ENCODE measurements at places on chromosomes 12 and 14.

- DNase-seq = no peak
Observed at GRCh38 chr14:105398726-105399465, 558 bp downstream of the TEX22 start.

GRCh38 chr12:72543777-72544467 is 271.8 kb downstream of the TRHDE start:
- DNase-seq = no peak

DNA sequence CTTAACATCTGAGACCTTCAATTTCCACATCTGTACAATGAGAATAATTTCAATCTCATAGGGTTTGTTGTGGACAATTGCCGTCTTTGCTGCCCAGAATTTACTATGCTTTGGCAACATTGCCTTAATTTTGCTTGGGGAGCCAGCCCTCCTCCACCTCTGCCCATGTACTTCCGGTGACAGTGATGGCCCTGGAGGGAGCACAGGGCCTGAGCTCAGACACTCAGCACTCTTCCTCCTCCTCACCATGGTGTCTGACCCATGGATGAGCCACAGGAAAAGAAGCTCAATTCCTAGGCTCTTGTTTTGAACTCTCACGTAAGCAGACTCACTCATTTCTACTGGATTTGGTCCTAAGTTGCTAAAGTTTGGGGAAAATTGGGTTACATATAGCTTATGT is 58.2 kb downstream of the TBC1D30 start:
- no peak for DNase-seq

- DNase-seq = peak; percentile 91
Observed at GRCh38 chr12:47819896-47820630, at the start of gene HDAC7. Gene HDAC7, minus strand, starts transcription at chr12:47819903. Its CDS starts 118 bp downstream, at chr12:47819785.

GRCh38 chr14:33490555-33490954 is 460.3 kb downstream of the EGLN3 start:
- no peak for DNase-seq

DNA sequence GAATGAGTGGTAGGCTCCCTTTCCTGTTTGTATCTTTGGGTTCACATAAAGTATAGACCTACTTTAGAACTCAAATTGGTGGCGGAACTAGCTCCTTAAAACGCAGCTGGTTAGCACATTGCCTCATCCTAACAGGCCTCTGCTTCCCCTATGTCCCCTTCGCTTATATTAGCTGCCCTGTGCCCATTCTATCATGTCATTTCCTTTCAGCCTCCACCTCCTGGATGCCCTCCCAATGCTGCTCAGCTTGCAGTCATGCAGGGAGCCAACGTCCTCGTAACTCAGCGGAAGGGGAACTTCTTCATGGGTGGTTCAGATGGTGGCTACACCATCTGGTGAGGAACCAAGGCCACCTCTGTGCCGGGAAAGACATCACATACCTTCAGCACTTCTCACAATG is 3.5 kb downstream of the DAZAP2 start:
- no peak for DNase-seq

GRCh38 chr14:99566390-99567354 is 37.3 kb downstream of the CCDC85C start:
- DNase-seq = no peak

- no peak for DNase-seq
Observed at GRCh38 chr12:68481181-68481941, 129.3 kb upstream of the RAP1B start.

DNA sequence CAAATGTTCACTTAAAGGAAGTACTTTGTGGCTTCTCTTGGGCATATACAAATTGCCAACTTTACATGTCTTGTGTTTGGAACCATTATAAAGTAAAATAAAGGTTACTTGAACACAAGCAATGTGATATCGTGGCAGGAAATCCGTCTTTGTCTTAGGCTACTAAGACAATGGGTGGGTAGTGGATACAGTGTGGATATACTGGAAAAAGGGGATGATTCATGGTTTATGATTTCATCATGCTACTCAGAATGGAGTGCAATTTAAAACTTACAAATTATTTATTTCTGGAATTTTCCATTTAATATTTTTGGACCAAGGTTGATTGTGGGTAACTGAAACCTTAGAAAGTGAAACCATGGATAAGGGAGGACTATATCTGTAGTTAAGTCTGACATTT is 48.4 kb downstream of the MYRFL start:
- DNase-seq = no peak

- DNase-seq = no peak
Observed at GRCh38 chr12:110068654-110069053, 20.3 kb upstream of the C12orf76 start.

DNA sequence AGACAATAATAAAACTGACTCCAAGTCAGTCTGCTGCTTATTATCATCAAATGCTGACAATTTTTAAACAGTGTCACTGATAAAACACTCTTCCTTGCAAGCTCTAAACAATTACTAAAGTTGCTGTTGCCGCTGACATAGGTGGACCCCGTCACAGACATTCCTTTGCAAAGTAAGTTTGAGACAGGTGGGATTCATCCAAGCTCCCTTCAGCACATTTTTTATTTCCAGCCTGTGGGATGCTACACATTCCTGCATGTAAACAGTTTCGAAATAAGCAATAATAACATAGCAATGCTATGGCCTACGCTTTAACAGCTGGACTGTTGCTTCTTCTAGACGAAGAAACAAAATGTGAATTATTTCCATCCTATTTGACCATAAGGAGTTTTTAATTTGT is 85.4 kb upstream of the HIF1A start:
- DNase-seq = no peak

GRCh38 chr14:59362513-59362912 is 102.7 kb downstream of the GPR135 start:
- DNase-seq = no peak

- no peak for DNase-seq
Observed at GRCh38 chr14:90332271-90332584, 487 bp upstream of the NRDE2 start.

GRCh38 chr12:52836042-52836466 is 1.9 kb upstream of the KRT79 start:
- DNase-seq = no peak

DNA sequence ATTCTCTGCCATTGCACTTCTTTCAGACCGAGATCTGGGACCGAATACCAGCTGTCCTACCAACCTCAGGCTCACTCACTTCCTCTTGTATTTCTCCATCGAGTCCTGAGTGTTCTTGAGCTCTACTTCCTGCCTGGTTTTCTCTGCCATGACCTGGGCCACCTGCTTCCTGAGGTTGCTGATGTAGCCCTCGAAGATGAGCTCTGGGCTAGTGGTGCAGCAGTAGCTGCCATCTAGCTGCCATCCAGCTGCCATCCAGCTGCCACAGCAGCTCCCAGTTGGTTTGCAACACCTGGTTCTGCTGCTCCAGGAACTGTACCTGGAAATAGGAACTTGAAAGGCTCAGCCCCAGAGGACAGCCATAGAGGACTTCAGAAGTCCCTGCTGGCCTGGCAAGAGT is 15.0 kb upstream of the KRT73 start:
- peak; percentile 18 for DNase-seq

DNA sequence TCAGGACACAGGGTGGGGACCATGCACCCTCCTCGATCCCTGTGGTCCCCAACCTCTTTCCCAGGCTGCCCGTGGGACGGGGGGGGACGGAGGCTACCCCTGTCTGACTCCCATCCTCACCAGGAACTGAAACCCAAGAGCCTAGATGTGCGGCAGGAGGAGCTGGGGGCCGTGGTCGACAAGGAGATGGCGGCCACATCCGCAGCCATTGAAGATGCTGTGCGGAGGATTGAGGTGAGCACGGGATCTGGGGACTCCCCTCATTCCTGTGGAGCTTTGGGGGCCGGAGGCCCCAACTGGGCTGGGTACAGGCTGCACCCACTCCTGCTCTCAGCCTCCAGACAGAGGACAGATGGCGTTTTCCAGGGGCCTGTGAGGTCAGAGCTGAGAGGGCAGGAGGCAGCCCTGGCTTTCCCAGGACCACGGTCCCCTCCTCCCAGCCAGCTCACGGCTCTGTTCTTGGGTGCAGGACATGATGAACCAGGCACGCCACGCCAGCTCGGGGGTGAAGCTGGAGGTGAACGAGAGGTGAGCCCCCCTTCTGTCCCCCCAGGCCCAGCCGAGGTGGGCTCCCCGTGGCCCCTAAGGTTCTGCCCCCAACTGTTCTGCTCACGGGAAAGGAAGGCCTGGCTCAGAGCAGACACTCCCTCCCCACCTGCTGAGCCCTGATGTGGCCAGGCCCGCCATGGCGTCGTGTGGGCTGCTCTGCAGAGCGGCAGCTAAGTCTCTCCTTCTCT is 24.2 kb downstream of the HIP1R start:
- DNase-seq = no peak

DNA sequence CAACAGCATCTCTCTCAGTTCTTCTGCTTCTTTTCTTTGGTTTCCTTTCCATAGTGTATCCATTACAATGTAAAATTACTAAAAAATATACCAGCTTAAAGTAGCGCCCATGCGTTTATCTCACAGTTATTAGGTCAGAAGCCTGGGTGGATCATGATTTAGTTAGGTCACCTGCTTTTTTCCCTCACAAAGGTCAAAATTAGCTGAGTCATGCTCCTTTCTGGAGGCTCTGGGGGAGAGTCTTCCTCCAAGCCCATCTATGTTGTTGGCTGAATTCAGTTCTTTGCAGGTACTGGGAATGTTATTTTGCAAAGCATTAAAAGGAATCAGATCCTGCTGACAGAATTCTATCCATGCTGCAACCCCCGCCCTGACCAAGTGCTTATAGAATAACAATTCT is 101.6 kb upstream of the TMEM132C start:
- no peak for DNase-seq

GRCh38 chr14:104551851-104552737 is 27.5 kb upstream of the C14orf180 start:
- DNase-seq = peak; percentile 10

- DNase-seq = no peak
Observed at GRCh38 chr14:96304956-96305355, 48.9 kb downstream of the BDKRB1 start.

- DNase-seq = no peak
Observed at GRCh38 chr12:74145328-74145727, 392.3 kb upstream of the ATXN7L3B start.

- no peak for DNase-seq
Observed at GRCh38 chr12:26938701-26939062, 412 bp downstream of the FGFR1OP2 start.

DNA sequence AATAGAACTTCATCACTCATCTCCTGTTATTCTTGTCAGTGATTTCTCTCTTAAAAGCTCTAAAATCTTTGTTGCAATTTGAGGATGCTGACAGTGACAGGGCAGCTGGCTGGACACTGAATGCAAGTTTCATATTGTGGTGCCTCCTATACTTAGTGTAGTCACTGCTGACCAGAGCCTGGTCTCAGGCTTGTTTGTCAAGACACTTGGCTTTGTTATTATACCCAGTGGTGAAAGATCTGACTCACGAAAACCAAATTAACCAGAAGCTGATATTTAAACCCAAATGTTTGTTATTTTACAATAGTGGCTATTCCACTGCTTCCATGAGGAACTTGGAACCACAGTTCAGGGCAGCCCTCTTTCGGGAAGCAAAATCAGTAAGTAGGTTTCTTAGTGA is 42.8 kb downstream of the RPGRIP1 start:
- no peak for DNase-seq
